ENCODE measurements at places on chromosomes 13 and 19.

- DNase-seq: no peak
These were observed 97.7 kb downstream of the SPACA7 start for GRCh38 chr13:112473818-112474217.

- no peak for DNase-seq
These were observed 305.0 kb downstream of the EFNB2 start for GRCh38 chr13:106230450-106230849.

DNA sequence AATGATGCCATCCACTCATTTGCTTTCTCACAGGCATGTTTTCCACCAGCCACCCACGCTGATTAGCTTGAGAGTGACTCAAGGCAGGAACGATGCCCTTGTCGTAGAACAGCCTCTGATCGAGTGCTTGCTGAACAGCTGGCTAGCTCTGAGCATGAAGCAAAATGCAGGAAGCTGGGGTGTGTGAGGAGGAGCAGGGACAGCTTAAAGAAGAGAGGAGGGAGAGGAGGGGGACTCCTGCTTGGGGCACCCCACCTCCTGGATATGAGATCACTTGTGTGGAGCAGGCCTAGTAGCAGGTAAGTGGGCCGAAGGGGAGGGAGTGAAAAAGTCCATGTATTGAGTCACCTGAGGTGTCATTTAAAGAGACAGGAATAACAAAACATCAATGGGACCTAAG is 48.8 kb downstream of the IRS2 start:
- no peak for DNase-seq

DNA sequence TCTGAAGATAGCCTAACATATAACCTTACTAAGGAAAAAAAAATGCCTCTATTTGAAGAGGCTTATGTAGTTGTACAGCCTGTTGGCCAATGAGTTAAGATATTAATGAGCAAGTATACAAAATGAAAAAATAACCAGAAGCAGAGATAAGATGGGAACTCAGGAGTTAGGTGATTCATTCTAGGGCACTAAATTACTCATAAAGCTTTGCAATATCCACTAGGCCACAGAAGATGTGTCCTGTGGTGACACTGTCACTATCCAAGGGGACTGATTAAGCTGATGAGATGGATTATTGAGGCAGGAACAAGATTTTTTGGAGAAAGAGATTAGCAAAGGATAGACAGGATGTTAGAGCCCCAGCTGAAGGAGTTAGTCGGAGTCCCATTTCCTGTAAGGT is 99.6 kb downstream of the LIG4 start:
- DNase-seq: no peak

GRCh38 chr19:51729781-51730180 is 6.0 kb upstream of the HAS1 start:
- DNase-seq: no peak

- no peak for DNase-seq
These were observed 23.3 kb downstream of the EXOSC8 start for GRCh38 chr13:37023871-37024270.

- DNase-seq: no peak
These were observed 92.7 kb downstream of the AKAP11 start for GRCh38 chr13:42364613-42365000.

- DNase-seq: no peak
These were observed 126.0 kb upstream of the VSTM2B start for GRCh38 chr19:29399804-29400203.

All from stimulated activated CD4-positive, alpha-beta T cell treated with anti-CD3 and anti-CD28 coated beads, TNF-alpha, amount 100 ng/mL, for 1 hour (primary cell).